ENCODE measurements at places on chromosomes 12 and 14.

- no peak for DNase-seq
These were observed 144.2 kb upstream of the FRMD6 start for GRCh38 chr14:51507511-51507905.

DNA sequence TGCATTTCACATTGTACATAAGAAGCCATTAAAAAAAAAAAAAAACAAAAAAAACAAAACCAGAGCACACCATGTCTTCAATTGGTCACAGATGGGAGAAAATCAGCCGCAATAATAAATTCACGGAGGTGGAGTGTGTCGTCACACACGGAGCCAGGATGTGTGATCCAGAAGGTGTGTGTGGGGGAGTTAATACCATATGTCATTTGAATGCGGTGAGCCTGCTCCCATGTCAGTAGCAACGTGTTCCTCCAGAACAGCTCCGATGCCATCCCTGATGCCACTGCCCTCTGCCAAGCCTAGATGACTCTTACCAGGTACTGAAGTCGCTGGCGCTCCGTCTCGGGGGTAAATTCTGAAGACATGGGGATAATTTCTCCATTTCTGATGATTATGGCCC is 197.8 kb downstream of the PPM1H start:
- no peak for DNase-seq

- no peak for DNase-seq
These were observed at the start of gene GUCY2C for GRCh38 chr12:14696265-14696741. Gene GUCY2C (minus strand): TSS chr12:14696599. CDS start chr12:14696448, 151 bp downstream.

DNA sequence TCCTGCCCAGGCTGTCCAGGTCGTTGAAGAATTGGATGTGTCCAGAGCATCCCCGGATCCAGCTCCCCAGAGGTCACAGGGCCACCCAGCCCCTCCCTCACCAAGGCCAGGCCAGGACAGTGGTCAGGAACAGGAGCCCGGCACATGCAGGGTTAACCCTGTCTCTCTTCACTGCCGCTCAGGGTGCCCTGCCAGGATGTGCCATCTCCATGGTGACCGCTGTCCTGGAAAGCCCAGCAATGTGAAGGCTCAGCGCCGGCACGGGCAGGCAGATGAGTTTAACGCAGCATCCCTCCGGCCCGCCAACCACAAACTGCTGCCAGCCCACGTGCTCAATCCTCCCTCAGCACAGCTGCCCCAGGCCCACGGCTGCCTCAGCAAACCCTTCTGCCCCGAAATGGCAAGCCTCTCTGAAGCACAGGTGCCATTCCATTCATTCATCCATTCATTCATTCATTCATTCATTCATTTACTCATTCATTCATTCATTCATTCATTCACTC is 4.4 kb downstream of the TMEM179 start:
- DNase-seq = no peak

DNA sequence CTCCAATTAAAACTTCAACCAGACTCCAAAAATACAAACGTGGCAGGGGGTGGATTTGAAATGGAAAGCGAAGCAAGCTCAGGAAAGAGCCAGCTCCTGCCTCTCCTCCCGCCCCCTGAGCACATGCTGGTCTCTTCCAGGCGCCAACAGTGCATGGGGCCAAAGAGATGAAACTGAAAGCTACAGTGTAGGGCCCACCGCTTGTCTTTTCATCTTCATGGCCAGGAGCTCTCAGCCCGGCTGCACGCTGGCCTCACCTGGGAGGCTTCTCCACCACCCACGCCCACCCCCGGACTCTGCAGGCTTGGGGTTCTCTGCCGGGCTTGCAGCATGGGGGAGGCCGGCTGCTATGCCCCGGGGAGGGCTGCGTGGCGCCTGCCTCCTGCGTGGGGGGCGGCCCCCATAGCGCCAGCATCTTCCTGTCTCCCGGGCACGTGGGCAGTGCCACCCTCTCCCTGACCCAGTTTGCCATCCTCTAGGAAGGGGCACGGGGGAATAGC is 2.0 kb downstream of the RIMBP2 start:
- no peak for DNase-seq

- DNase-seq = peak; percentile 24
These were observed 4.9 kb downstream of the VAMP1 start for GRCh38 chr12:6465467-6466183.

GRCh38 chr12:125936502-125936901 is 871.3 kb downstream of the AACS start:
- DNase-seq = no peak

GRCh38 chr12:30580344-30580743 is 115.3 kb downstream of the IPO8 start:
- no peak for DNase-seq

GRCh38 chr12:115810122-115810901 is 467.2 kb downstream of the MED13L start:
- no peak for DNase-seq
